BJ (cell line): ENCODE measurements at places on chromosomes 5 and 9.

GRCh38 chr5:52738095-52738506 lies 49.6 kb upstream of the ITGA1 start:
- no peak for DNase-seq

GRCh38 chr5:2591777-2592453 lies 159.6 kb downstream of the IRX2 start:
- no peak for DNase-seq

- DNase-seq: no peak
Observed at GRCh38 chr9:16316911-16317817, 553.3 kb downstream of the BNC2 start.

DNA sequence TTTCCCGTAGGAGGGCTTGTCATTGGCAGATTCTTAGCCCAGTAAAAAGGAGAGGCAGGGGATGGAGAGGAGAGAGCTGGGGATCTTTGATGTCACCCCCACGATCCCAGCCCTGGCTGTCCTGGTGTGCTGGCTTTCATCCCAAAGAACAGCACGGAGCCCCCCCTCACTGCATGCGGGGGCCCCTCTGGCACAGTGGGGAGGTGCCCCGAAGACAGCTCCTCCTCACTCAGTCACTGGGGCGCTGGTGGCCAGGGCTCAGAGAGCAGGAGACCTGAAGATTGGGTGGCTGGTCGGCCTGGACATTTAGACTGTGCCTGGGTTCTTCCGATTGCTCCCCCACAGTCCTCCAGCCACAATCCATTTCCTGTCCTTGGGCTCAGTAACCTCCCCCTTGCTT lies 207.5 kb downstream of the MELK start:
- DNase-seq: no peak

- no peak for DNase-seq
Observed at GRCh38 chr5:125152044-125152443, 405.6 kb upstream of the ZNF608 start.

- DNase-seq: no peak
Observed at GRCh38 chr5:55230086-55230629, 3.0 kb upstream of the MCIDAS start.

GRCh38 chr5:144189800-144190429 lies 19.2 kb downstream of the KCTD16 start:
- peak; percentile 40 for DNase-seq

GRCh38 chr5:146076455-146076854 lies 28.9 kb downstream of the PLAC8L1 start:
- no peak for DNase-seq

DNA sequence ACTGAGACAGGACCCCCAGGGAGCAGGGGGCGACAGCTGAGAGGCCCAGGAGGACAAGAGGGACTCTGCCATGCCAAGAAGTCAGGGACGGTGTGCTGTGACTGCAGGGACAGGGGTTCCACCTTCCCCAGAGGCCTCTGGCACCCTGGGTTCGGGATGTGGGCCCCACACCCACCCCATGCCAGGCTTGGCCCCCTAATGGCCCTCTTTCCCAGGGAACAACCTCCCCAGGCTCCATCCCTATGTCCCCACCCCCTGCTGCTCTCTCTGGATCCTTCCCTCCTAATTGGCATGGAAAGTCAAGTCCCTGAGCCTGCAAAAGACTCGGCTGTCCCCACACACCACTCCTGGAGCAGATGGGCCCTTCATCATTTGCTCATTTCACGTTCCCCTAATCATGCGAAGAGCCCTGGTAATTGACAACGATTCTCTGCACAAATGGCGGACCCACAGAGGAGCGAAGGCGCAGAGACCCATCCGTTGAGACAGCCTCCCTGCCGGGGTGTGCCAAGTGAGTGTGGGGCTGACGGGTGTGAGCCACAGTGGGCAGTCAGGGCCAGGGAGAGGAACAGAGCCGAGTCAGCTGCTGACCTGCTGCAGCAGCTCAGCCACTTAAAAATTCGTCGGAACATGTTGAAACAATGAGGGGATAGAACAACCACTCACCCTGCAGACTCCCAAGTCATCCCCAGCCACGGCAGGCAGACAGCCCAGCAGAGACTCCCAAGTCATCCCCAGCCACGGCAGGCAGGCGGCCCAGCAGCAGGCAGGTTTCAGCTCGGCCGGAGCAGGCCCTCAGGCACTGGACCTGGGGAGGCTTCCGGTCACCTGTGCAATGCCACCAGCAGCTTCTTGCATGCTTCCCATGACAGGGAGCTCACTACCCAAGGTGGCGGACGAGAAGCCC lies 109.0 kb downstream of the VAV2 start:
- no peak for DNase-seq
